ENCODE measurements at places on chromosomes 6 and 20. TPM values are rescaled to one million over a fixed set of nuclear protein-coding genes. Genes with fewer than 3 reads are reported as not detected.

GRCh38 chr6:137928286-137928685 lies 61.2 kb downstream of the TNFAIP3 start:
- no peak for DNase-seq

DNA sequence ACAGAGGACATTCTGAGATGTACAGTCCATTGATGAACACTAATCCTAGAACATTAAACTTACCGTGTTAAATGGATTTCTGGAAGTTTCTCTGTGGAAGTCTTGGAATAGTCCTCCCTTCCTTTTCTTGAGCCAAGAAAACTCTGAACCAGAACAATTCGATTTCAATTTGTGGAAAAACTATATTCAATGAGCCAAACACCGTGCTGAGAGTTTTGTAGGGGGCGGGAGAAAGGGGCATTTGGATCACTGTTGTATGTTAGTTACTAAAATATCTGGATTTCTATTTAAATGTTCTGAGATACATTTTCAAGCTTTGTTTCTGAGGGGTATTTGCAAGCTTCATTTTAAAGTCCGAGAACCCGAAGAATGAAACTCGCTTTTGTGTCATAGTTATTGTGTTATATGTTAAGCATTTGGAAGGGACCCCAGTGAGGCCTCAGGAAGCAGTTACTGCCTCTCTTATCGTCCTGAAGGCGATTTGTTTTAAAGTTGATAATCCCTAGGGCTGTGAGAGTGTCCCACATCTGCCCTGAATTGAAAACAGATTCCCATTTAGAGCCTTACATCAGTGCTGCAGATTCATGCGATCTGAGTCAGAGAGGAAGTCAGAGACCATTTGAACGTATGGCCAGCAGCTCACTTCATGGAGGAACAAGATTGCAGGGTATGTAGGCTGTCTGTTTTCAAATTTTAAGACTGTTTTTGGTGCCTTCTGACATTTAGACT lies 70.8 kb upstream of the SASH1 start:
- DNase-seq = no peak

DNA sequence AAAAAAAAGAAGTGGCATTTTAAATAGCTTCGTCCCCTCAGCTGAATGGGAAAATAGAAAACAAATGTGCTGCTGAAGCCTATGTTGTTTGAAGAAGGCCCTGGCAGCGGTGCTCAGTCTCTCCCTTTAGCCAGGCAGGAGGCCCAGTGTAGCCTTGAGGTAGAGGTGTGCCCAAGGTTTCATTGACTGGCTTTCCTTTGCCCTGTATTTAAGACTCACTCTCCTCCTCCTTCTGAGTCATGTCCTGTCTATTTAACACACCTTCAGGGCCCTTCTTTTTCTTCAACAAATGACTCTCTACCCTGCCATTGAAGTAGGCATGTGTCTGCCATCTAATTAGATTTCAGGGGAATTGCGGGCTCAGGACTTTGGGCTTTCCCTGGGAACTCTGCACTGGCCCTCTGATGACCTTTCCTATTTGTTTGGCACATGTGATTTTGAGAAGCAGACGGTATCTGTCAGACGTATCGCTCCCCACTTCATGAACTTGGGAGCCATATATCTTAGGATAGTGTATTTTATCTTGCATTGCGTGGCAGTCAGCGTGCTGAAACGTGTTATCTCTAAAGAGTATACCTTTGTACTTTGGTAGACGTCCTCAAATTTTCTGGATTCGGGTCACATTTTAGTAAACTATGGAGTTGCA lies 4.3 kb downstream of the TJAP1 start:
- no peak for DNase-seq

Gene RNF217
- 55.2 TPM for total RNA-seq

DNA sequence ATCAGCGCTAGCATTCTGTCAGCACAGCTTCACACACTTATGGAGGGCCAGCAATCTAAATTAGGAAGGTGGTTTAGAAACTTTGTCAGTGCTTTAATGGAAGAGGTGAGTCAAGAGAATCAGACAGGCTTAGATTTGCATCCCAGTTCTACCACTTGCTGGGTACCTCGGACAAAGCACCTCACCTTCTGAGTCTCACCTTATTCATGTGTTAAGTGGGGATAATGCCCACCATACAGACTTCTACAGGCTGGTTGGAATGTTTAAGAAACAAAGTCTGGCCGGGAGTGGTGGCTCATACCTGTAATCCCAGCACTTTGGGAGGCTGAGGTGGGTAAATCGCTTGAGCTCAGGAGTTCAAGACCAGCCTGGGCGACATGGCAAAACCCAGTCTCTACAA lies 12.2 kb upstream of the STK35 start:
- DNase-seq = peak; percentile 2

Gene ADRM1
- 83.9 TPM for total RNA-seq

DNA sequence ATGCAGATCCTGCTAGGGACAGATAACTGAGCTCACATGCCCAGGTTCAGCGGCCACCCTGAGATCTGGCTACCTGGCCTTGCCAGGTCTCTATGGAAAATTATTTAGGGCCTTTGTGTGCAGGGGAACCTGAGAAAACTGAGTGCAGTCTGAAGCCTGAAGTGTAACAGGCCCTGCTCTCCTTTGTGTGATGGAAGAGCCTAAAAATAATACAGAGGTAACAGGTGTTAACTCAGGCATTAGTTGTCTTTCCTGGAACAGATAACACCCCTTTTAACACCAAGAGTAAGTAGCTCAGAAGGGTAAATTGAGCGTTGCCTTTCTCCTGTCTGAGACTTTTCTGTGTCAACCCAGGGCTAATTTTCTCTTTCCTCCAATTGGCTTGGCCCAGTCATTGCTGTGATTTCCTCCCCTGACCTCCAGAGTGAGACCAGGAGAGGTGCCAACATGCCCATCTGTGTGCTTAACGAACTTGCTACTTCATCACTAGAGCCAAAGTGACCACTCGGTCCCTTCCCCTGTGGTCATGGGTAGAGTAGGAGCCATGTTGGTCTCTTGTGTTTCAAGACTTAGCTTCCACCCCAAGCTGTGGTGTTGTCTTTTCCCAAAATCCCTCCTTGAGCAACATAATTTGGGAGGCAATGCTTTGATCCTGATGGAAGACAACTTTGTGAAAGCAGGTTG lies 304.4 kb upstream of the JAG1 start:
- DNase-seq = no peak

- no peak for DNase-seq
Measured at GRCh38 chr6:39945626-39946025, 11.4 kb upstream of the MOCS1 start.

GRCh38 chr20:8800089-8800488 lies 268.8 kb upstream of the PLCB4 start:
- DNase-seq = no peak

GRCh38 chr6:42714098-42714761 lies 8.2 kb downstream of the PRPH2 start:
- DNase-seq = no peak

GRCh38 chr6:3766214-3766613 lies 14.7 kb upstream of the PXDC1 start:
- peak; percentile 92 for DNase-seq
